ENCODE measurements at places on chromosomes 1 and 21. TPM values are rescaled to one million over a fixed set of nuclear protein-coding genes. Genes with fewer than 3 reads are reported as not detected.

The NEK2 gene
- total RNA-seq = 47.5 TPM

The PIGC gene
- total RNA-seq = 57.5 TPM

DNA sequence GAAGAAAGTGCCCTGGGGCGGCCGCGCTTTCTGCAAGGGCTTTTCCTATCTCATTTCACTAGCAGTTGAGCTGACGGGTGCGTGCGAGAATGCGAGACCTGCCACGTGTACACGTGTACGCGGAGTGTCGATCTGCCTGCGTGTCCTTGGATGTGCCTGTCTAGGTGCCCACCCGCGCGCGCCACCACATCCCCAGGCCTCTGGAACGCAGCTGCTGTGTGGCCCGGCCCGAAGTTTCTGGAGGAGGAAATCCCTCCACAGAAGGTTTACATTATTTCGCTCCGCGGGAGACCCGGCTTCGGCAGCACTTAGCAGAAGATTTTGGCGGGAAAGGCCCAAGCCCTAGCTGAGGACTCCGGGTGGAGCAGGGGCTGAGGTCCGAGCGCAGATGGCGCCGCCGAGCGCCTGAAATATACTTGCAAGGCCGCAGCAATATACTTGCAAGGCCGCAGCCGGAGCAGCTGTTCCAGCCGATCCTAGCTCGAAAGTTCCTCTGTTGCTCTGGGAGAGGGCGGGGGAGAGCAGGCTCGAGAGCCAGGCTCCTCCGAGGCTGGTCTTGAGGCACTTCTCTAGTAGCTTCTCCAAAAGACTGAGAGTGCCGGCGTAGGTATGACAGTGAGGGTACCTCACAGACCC is 3.9 kb downstream of the TBX15 start:
- no peak overlapping the region for H3K4me3 ChIP-seq
- DNase-seq = no peak
- H3K27ac ChIP-seq = no peak overlapping the region
- H3K36me3 ChIP-seq = no peaks in the 10 kb centered on the region
- no peaks in the 10 kb centered on the region for H3K27me3 ChIP-seq
- H3K4me1 ChIP-seq = no peaks in the 10 kb centered on the region

GRCh38 chr1:53733975-53734649 is 4.9 kb downstream of the GLIS1 start:
- no peaks in the 10 kb centered on the region for H3K27me3 ChIP-seq
- H3K27ac ChIP-seq = peak overlapping the region; percentile 99
- H3K36me3 ChIP-seq = no peaks in the 10 kb centered on the region
- peak; percentile 89 for DNase-seq
- H3K4me1 ChIP-seq = peaks cover 52% of the 10 kb centered on the region

- no peaks in the 10 kb centered on the region for H3K27me3 ChIP-seq
- H3K36me3 ChIP-seq = no peaks in the 10 kb centered on the region
- no peak overlapping the region for H3K27ac ChIP-seq
- H3K4me3 ChIP-seq = no peak overlapping the region
- no peaks in the 10 kb centered on the region for H3K4me1 ChIP-seq
Observed at GRCh38 chr1:113233441-113233840, 156.9 kb upstream of the MAGI3 start.

- peaks cover 6% of the 10 kb centered on the region for H3K4me1 ChIP-seq
- DNase-seq = no peak
- H3K4me3 ChIP-seq = no peak overlapping the region
- H3K27me3 ChIP-seq = no peaks in the 10 kb centered on the region
Observed at GRCh38 chr1:92803140-92803887, 18.4 kb upstream of the EVI5 start.

GRCh38 chr1:156123356-156124196 is 9.1 kb downstream of the LMNA start:
- peak overlapping the region; percentile 98 for H3K27ac ChIP-seq
- H3K4me3 ChIP-seq = peak overlapping the region; percentile 54
- peaks cover 92% of the 10 kb centered on the region for H3K4me1 ChIP-seq
- peak; percentile 99 for DNase-seq
- peaks cover 34% of the 10 kb centered on the region for H3K36me3 ChIP-seq
